ENCODE measurements at places on chromosomes 5 and 9.
A peak's percentile ranks its signal among the peaks of the same experiment; 100 is the strongest.

GRCh38 chr5:83752700-83753099 is 32.0 kb upstream of the HAPLN1 start:
- DNase-seq: no peak

GRCh38 chr9:135032041-135032835 is 55.2 kb upstream of the OLFM1 start:
- peak; percentile 21 for DNase-seq

GRCh38 chr5:96197347-96197746 is 235.7 kb upstream of the ELL2 start:
- DNase-seq: no peak

GRCh38 chr9:111752455-111752854 is 42.3 kb downstream of the SHOC1 start:
- no peak for DNase-seq

DNA sequence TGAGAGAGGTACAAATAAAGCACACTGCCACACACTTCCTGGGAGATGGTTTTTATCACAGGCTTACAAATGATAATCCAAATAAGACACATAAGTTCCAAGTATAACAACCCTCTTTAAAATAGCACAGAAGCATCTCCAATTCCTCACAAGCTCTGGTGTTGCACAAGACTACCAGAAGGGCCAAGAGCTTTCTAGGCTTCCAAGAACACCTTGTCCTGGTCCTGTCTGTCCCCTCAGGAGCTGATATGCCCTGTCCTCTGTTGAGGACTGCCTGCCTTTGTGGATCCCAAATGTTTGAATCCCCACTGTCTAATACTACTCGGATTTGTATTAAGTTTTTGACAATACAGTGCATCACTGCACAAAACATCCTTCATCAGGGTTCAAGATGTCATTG is 110.1 kb downstream of the SPOCK1 start:
- no peak for DNase-seq

- no peak for DNase-seq
These were observed 20.3 kb downstream of the RAI14 start for GRCh38 chr5:34676416-34676815.

- peak; percentile 72 for DNase-seq
These were observed 4.2 kb downstream of the DAB2 start for GRCh38 chr5:39420482-39421145.

DNA sequence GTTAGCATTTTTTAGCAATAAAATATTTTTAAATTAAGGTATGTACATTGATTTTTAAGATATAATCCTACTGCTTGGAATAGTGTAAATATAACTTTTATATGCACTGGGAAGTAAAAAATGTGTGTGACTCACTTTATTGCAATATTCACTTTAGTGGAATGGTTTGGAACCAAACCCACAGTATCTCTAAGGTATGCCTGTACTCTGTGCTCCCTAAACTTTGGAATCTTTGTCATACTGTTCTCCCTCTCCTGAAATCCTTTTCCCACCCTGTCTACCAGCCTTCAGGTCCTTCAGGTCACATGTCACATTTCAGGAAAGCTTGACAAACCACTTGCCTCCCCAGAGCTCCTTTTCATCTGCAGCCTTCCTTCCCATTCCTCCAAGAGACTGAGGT is 308.7 kb downstream of the SPOCK1 start:
- DNase-seq: no peak

DNA sequence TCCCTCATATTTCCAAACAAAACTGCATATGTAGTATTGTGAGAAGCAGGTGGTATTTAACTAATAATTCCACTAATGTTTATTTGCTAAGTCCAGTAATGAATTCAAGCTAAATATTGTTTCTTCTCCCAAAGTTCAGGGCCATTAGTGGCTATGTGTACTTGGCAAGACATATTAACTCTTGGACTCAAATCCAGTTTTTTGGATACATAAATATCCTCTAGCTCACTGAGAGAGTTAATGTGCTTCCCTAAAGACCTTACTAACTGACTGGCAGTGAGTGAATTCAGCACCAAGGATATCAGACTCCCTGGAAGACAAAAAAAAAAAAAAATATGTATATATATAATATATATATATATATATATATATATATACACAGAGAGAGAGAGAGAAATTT is 214.1 kb downstream of the RAB3C start:
- DNase-seq: no peak

GRCh38 chr9:137369061-137369787 is 53.7 kb downstream of the EXD3 start:
- DNase-seq: no peak

DNA sequence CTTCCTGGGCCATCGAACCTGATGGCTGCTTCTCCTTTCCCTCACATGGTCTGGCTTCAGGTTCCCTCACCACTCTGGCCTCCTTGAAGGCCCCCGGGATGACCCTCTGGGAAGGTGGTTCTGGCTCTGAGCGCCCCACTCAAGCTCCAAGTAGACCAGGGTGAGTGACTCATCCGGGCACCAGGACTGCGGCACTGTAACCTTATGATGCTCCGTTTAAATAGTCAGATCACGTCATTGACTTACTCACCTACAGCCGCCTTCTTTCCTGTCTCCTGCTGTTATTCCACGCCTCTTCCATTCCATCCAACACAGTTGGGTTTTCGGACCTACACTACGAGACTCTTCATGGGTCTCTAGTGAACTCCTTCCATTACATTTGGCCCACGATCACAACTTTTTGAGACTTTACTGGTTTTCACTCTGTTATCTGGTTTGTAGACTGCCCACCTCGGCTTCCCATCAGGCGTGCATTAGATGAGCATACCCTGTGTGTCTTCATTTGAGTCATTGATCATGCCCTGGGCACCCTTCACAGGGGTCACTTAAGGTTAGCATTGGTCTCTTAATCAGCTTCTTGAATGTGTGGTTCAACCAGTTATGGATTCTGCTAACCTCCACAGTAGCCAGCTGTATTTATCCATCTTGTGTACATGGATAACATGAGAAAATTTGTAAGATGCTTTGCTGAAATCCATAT is 138.8 kb upstream of the LMX1B start:
- DNase-seq: no peak

DNA sequence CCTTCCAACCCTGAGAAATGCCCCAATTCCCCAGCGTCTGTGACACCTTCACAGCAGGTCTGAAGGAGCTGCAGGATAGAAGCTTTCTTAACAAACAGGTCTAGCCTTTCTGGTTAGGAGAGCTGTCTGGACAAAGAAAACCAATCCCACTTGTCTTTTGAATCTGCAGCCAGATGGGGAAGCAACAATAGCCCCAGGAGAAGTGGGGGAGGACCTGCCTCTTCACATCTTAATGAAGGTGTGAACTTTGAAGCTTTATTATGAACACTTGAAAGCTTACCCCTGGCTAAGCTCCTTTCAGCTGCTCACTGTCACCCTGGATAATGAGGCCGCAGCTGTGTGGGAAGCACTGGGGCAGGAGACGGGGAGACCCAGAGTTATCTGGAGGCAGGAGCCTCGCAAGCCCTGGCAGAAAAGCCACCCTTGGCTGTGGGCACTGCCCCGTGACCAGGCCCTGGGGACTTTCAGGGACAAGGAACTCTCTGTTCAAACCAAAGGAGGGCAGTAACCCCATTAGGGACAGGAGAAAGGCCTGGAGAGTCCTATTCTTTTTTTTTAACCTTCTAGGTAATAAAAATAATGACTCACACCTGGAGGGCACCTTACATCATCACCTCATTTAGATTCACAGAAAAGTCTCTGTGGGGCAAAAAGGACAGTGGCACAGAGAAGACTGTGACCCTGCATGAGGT is 151.8 kb upstream of the RAD23B start:
- no peak for DNase-seq

- no peak for DNase-seq
These were observed 7.2 kb downstream of the MLANA start for GRCh38 chr9:5897851-5898250.

DNA sequence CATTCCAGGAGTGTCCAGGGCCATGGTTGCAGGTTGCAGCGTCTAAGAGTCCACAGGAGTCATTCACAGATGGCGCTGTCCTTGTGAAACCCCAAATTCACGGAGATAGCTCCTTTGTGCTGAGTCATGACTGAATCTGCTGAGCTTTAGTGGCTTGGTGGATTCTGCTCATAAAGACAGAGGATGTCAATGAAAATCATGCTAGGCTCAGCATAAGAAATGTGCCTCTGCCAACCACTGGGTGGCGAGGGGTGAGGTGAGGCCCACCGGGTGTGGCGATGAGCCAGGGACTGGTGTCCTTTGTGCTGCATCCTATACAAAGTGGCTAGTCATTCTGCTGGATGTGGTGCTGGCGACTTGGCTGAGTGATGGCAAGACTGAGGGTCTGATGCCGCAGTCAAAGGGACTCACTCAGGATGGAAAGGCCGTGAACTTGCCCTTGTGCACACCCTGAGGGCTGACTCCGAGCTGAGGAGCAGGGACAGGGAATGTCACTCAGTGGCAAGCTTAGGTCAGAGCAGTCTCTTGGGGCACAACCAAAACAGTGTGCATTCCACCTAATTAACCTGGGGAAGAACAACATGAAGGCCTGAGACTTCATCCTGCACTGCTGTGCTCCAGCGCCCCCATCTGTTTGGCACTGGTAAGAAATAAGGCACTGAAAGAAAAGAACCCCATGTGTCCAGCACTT is 71.5 kb downstream of the DAP start:
- no peak for DNase-seq

- DNase-seq: no peak
These were observed 1.3 kb downstream of the RNF38 start for GRCh38 chr9:36398745-36399144.

Measured in Right ventricle myocardium inferior (tissue), 1 donor.